Natural killer cell treated with Interleukin-12 subunit alpha and Interleukin-12 subunit beta and Interleukin-15 and Interleukin-18, amount 100 ng/mL, for 72 hours (primary cell): ENCODE measurements at places on chromosomes 5 and 9. TPM values are rescaled to one million over a fixed set of nuclear protein-coding genes. Genes with fewer than 3 reads are reported as not detected.

Gene SLC9A3
- total RNA-seq = 0.21 TPM

Gene PCA3
- not detected for total RNA-seq

Gene SH3GL2
- not detected for total RNA-seq

Gene AIF1L
- not detected for total RNA-seq

Gene SLCO6A1
- total RNA-seq = not detected

Gene LRRC19
- total RNA-seq = not detected

Gene TERT
- total RNA-seq = not detected
